Uterus (tissue), 4 donors: ENCODE measurements at places on chromosomes 7 and 10. TPM values are rescaled to one million over a fixed set of nuclear protein-coding genes. Genes with fewer than 3 reads are reported as not detected.

The A1CF gene
- not detected for total RNA-seq

- no peak for DNase-seq
Observed at GRCh38 chr10:12981570-12981969, 19.9 kb downstream of the CCDC3 start.

The PANK1 gene
- 1.3 TPM for total RNA-seq

DNA sequence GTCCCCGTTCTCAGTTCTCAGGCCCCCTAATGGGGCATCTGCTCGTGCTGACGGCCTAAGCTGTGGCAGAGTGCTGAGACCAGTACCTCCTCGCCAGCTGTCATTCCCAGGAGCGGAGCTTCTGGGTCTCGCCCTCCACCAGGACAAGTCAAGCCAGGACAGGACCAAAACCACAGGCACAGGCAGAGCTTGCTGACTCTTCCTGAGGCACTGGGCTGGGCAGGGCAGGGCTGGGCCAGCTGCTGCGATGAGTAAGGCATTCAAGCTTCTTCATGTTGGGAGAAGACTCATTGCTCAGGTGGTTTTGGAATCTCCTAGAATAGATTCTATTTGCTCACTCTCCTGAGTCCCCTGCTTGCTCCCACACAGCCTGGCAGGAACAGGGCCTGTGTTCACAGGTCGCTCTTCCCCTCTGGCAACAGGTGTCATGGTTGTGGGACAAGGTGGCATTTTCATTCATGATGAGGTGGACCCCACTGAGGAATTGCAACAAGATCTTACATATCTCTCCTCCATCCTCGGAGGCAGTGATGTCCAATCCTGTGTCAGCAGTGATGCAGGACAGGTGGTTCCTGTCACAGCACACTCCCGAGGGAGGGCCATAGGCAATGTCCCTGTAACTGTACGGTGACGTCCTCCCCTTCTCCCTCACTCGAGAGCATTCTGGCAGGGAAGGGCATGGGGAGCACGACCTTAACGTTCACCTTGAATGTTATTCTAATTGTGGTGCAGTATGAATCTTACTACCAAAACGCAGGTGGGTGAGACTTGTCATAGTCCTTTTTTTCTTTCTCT is 17.0 kb upstream of the SH3PXD2A start:
- no peak for DNase-seq

The MRPS16 gene
- total RNA-seq: 48.9 TPM

DNA sequence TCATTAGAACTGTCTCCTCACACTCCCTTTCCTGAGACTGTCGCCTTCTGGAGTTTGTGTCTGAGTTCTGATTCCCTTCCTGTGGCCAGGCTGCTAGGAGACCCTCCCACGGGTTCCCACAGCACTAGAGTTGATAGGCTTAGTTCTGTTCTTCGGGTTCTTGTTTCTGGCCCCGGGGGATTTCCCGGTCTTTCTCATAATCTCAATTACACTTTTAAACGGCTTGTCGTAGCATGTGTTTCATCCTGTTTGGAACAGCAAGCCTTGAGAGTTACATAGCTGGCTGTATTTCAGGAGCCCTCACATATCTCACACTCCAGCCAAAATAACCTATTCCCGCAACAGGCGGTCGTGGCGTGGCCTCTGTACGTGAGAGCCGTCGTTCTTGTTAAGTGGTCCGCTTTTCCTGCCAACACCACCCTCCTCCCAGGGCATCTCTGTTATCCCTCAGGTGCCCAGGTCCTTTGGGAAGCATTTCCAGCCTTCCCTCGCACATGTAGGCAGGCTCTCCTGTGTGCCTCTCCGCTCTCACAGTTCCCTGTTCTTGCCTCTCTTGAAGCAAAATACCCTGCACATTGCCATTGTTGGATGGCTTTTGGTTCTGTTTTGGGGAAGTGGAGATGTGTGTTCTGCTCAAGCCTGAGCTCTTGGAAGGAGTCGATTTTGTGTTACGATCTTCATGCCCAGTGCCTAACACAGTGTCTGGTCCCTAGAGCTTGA is 46.0 kb downstream of the CDC123 start:
- DNase-seq: no peak
